CD4-positive, alpha-beta T cell treated with Interleukin-6 for 4 hours (primary cell): ENCODE measurements at places on chromosomes 3 and 15.

- DNase-seq, result no peak
These were observed 54.9 kb upstream of the SLC7A14 start for GRCh38 chr3:170640737-170641171.

- no peak for DNase-seq
These were observed 16.2 kb upstream of the ABI3BP start for GRCh38 chr3:101009386-101009785.

GRCh38 chr3:123352134-123352554 lies 96.7 kb downstream of the ADCY5 start:
- no peak for DNase-seq

DNA sequence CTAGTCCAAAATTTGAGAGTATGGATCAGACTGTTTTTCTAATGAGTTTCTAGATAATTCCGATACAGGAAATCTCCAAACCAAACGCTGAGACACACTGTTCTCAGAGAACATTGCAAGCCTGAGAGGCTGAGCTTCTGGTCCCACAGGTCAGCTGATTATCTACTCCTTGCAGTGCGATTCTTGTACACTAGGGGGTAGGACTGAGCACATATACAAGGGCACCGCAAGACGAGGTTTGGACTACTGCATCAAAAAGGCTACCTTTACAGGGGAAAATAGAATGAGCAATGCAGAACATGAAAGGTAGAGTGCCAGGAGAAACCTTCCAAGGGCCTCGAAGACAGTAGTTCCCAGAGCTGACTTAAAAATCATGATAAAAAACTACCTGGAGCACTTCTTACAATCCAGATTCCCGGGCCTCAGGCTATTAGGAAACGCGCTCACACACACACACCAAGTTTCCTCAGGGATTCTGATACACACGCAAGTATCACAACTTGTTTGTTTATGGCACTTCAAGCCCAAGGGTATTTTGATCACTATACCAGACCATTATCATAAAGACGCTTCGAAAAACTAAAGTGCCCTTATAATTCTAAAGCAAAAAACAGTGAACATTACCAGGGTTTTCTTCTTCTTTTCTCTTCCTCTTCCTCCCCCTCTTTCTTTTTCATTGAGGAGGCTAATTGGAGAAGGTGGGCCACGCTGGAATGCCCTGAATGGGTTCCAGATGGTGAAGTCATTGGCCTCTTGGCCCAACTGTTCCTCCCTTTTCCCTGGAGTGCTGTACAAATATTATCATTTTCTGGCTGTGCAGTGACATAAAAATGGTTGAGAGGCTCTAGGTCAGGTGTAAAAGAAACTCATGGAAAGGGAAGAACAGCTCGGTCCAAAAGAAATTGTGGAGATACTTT lies 61.8 kb downstream of the SLC12A8 start:
- DNase-seq, result peak; percentile 65

DNA sequence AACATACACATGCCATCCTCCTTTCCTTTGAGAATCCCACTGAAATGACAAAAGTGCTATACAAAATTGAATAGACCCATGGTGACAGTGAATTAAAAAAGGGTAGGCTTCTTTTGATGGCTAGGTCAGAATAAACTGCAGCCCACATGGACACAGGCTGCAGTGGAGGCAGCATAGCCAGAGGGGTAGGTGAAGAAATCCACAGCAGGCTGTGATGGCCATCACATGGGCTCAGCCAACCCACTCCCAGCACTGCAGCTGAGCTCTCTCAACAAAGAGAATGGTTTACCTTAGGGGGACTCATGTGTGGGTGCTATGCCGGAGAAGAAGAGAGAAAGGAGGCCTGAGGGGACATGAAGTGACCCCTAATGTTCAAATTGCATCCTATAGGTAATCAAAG lies 331.1 kb downstream of the CHST2 start:
- DNase-seq, result no peak

GRCh38 chr3:191123946-191124345 lies 75.1 kb upstream of the OSTN start:
- DNase-seq, result no peak

- no peak for DNase-seq
These were observed 2.0 kb downstream of the FSTL1 start for GRCh38 chr3:120448756-120449155.

- no peak for DNase-seq
These were observed 111.9 kb downstream of the MECOM start for GRCh38 chr3:169551646-169552045.

- no peak for DNase-seq
These were observed 53.6 kb upstream of the RPL35A start for GRCh38 chr3:197896421-197896820.

GRCh38 chr3:66885326-66886000 lies 112.6 kb upstream of the KBTBD8 start:
- no peak for DNase-seq

- DNase-seq, result peak; percentile 11
These were observed 101.8 kb downstream of the SNRK start for GRCh38 chr3:43388175-43388574.

- DNase-seq, result peak; percentile 6
These were observed 88.7 kb upstream of the EPHB3 start for GRCh38 chr3:184472723-184473428.

DNA sequence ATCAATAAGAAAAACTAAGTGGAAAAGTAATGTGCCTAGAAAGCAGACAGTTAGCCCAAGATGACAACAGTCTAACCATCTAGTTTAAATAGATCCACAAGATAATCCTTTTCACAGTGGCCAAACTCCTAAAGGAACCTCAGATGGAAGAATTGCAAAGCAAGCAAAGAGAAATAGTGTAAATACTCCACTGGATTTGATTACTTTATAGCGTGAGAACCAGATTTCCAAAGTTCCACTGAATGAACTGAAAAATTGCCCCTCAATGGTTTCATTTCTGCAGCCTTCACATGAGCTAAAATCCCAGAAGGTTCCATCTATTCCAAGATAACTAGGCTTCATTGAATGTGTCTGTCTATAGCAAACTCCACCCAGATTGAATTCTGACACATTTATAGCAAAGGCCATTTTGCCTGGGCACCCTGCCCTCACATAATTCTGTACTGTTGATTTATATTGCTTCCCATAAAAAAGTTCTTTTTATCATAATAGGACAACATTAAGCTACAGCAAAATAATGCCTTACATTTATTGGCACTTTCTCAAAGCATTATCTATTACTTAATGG lies 129.7 kb upstream of the THBS1 start:
- DNase-seq, result no peak

DNA sequence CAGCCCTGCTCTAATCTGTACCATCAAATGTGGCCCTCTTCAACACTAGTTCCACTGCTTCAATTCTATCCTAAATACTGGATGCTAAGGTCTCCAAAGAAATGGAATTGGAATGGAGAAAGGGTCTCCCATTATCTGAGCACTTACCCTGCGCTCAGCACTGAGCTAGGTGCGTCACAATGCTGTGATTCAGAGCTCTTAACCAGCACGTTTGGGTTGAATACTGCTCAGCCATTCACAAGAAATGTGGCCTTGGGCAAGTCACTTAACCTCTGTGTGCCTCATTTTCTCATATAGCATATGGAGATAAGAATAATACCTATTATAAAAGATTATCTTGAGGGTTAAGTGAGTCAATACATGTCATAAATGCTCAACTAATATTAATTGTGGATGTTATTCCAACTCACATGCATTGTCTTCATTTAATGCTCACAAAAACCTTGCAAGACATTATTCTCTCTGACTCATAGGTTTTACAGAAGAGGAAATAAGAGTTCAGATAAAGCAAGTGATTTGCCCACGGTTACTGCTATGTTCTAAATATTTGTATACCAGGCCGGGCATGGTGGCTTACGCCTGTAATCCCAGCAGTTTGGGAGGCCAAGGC lies 27.4 kb upstream of the SRGAP3 start:
- no peak for DNase-seq

- DNase-seq, result no peak
These were observed 421.6 kb downstream of the EPHB1 start for GRCh38 chr3:135216659-135217058.

DNA sequence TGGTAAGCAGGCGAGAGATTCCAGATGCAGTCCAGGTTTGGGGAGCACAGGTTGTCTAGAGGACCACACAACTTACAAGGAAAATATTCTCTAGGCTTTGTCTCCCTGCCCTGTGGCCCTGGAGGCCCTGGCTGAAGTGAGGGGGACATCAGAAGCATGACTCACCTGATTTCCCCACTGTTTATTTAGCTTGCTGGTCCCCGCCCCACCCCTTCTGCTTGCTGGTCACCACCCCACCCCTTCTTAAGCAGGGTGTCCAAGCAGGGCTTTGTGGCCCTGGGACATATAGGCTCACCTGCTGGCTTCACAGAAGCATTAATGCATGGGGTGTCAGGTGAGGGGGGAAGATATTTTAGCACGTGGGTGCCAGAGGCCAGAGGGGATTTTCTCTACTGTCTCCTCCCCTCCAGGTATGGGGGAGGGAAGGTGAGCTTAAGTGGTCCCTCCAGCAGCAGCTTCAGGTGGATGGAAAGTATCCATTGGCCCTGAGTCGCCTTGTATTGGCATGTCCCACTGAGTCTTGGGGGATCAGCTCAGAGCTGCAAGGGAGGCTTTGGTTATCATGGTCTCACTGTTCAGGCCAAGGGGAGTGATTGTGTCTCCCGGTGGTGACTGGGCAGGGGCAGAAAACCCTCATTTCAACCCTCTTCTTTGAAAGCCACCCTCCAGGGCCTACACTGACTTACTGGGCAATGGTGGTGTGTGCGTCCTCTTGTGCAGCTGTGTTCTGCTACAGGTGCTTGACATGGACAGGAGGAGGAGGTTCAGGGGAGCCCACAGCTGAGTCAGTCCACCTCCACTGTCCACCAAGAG lies 49.8 kb downstream of the GASK1A start:
- no peak for DNase-seq

GRCh38 chr3:118988198-118989130 lies 46.2 kb downstream of the IGSF11 start:
- DNase-seq, result no peak

DNA sequence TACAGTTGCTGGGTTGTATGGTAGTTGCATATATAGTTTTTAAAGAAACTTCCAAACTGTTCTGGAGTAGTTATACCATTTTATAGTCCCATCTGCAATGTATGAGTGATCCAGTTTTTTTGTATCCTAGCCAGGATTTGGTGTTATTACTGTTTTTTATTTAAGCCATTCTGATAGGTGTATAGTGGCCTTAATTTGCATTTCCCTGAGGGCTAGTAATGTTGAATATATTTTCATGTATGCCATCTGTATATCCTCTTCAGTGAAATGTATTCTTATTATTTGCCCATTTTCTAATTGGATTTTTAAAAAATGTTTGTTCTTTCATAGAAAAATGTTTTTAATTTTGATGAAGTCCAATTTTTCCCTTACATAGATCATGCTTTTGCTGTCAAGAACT lies 29.2 kb downstream of the PXK start:
- DNase-seq, result no peak

DNA sequence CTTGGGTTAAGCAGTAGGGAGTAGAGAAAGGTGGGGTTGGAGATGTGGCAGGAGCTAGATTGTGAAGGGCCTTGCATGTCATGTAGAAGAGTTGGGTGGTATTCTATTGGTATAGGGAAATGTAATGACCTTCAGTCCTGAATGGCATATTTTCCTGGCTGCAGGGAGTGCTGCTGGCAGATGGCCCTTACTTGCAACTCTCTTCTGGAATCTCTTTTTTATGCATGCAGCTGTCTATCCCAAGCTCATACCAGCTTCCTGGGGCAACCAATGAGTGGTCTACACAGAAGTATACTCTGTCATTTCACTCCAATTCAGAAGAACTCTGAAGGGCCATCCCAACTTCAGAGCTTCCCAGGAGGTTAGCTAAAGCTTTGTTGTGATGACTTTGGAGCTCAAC lies 144.7 kb upstream of the ANKRD28 start:
- DNase-seq, result no peak

- no peak for DNase-seq
These were observed 109.1 kb downstream of the PPP2R3A start for GRCh38 chr3:136074546-136075170.

GRCh38 chr15:29821416-29822099 lies 710 bp downstream of the TJP1 start:
- peak; percentile 29 for DNase-seq

DNA sequence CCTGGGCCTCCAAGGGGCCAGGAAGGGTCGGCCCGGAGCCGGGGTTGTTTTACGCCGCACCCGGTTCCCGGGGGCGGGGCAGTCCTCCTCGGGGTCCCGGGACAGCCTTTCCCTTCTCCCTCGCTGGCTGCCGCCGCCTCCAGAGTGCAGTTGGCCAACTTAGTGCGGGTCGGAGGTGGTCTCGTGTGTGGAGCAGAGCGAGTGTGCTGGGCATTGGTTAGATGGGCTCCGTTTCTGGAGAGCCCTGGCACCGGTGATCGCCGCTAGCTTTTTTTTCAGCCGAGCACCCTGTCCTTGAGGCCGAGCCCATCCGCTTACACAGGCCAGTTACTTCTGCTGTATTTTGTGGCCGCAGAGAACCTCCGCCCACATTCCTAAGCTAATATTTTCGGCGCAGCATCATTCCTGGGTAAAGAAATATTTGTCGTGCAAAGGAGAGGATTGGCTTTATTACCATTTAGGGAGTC lies 585 bp downstream of the KIF23 start:
- DNase-seq, result no peak

DNA sequence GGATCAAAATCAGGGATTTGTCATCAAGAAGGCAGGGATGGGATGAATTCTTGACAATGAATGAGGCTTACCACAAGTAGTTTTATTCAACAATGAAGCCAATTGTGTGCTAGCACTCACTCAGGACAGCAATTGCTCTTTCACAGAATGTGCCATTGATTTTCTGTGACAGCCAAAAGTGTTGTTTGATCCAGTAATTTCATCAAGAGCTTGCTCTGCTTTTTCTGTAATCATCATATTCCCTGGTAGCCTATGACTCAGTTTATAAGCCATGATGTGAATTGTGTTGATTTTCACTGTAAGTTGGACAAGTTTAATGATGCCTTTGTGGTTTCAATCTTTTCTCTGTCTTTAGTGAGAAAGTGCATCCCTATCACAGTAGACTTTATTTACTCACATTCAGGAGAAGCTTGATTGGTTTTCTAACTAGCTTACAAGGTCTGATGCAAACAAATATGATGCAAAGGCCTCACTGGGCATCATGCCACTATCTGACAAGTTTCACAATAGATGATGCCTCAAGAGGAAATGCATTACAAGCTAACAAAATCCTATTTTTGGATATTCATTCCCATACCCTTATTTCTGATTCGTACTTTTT lies 13.6 kb upstream of the CSRNP1 start:
- no peak for DNase-seq
